HCEC 1CT (cell line): ENCODE measurements at places on chromosomes 5 and 9.

GRCh38 chr9:126883636-126884035, 23.2 kb downstream of the ZBTB34 start:
- DNase-seq, result no peak

- no peak for DNase-seq
Measured at GRCh38 chr5:107467137-107467932, 203.4 kb downstream of the EFNA5 start.

DNA sequence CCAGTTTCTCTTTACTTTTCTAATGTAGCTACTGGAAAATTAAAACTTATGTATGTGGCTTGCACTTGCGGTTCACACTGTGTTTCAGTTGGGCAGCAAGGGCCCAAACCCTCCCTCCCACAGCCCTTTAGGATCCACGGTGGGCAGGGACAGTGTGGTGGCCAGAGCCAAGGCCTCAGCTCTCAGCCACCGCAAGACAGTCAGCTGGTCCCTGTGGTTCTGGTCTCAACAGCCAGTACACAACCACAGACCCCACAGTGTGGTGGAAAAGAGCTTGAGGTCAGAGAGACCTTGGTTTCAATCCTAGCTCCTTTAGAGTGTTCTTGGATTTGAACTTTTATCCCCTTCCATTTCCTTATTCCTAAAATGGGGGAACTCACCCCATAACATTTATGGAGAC, 153.0 kb upstream of the SMIM23 start:
- no peak for DNase-seq

DNA sequence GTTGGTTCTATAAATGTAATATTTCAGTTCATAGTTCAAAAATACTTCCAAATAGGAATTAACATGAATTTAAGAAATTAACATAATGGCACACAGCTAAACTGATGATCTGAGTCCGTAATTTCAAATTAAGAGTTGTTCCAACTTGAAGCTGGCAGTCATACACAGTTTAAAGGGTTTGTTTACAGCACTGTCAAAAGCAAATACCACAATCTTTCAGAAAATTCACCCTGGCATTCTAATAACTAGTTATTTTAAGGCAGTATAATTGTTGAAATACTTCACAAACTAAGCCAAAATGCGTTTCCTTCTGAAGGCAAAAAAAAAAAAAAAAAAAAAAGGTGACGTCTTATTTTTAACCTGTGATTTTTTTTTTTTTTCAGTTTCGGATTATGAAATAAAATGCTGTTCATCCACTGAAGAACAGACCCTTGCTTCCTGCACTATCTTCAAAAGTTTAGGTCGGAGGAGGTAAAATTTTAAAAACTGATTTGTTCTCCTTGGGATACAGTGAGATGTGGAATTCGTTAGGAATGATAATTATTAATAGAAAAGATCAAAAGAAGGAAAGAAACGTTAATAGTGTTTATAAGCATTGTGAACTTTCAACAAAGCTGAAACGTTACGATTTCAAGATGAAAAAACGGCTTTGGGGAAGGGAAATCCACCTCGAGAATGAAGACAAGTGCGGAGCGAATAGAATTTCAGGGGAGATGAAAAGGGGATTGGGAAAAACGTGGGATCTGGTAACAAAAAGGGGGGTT, 850 bp downstream of the IL6ST start:
- no peak for DNase-seq

DNA sequence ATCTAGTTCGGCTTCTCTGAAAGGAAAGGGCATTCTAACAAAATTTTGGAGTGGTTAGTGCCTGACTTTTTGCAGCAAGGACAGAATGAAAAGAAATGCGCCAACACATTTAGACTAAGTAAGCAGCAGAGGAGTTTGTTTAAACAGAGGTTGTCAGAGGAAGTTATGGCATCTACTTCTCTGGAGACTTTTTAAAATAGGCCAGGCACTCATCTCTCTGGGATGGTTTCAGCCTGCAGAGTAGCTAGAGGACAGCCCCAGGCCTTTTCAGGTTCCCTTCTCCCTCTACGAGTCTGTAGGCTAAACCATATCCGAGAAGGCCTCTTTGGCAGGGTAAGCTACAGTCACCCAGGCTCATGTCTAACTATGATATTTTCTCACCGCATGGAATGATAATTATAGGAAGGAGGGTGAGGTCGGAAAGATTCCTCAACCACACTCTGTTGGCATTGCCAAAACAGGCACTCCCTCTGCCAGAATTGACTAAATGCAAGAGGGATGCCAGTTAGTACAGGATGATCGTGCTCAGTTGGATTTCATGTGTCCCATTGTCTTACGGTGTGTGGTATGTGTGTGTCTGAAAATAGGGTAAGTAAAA, 1.4 kb upstream of the CTXN3 start:
- DNase-seq, result no peak

DNA sequence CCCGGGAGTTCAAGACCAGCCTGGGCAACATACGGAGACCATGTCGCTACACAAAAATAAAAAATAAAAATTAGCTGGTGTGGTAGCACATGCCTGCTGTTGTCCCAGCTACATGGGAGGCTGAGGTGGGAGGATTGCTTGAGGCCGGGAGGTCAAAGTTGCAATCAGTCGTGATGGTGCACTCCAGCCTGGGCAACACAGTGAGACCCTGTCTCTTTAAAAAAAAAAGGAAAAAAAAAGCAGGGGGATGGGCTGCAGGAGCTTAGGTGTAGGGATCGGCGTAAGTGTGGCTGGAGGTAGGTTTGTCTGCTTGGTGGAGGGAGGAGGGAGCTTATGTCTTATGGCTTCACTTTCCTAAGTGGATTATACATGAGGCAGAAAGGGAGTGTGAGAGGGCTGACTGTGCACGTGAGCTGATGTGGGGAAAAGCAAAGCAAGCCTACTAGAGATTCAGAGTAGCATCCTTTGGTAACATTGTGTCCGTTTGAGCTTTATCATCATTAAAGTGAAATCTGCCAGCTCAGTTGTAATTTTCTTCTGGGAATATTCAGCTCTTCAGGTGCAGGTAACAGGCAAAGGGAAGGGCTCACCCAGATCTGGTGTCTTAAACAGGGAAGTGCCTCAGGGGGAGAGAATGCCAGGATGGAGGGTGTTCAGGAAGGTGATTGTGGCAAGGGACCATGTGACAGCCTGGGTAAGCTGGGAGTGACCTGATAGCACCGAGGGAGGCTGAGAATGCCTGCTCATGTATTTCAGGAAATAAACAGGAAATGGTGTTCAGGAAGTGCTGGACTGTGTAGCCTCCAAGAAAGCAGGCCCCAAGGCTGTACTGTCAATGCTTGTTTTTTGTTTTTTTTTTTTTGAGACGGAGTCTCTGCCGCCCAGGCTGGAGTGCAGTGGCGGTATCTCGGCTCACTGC, 17.6 kb upstream of the SETX start:
- peak; percentile 18 for DNase-seq

DNA sequence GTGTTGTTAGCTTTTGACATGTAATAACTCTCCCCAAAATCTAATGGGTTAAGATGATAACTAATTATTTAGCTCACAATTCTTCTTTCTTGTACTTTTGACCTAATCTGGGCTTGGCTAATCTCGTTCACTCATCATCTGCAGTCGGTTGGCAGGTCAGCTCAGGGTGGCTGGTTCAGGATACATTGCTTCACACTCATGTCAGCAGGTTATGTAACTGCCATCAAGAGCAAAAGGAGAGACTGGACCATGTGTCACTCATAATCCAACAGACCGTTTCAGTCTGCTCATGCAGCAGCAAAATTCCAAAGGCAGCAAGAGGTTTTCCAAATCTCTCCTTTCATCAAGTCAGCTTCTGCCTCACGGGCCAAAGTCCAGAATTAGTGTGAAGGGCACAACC, 998.4 kb upstream of the CTNND2 start:
- DNase-seq, result no peak

DNA sequence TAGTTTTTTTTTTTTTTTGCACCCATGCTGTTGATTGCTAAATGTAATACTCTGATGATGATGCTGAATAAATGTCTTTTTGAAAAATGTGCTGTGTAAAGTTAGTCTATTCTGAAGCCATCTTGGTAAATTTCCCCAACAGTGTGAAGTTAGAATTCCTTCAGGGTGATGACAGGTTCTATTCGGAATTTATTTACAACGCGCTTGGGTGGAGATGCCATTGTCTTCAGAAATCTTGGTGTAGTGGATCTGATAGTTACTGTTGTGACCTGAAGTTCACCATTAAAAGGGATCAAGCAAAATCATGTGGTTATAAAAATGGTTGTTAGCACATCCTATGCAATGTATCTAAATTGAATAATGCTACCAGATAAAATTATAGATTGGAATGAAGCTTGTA, 36.3 kb upstream of the DMRT1 start:
- DNase-seq, result no peak

GRCh38 chr9:20325008-20325407, 297.3 kb downstream of the MLLT3 start:
- DNase-seq, result no peak

GRCh38 chr5:2143646-2144353, 261.1 kb upstream of the IRX4 start:
- DNase-seq, result no peak

GRCh38 chr5:142325725-142326479, 1.1 kb upstream of the SPRY4 start:
- DNase-seq, result peak; percentile 91
